Panc1 (cell line): ENCODE measurements at places on chromosomes 12 and 14. TPM values are rescaled to one million over a fixed set of nuclear protein-coding genes. Genes with fewer than 3 reads are reported as not detected.

DNA sequence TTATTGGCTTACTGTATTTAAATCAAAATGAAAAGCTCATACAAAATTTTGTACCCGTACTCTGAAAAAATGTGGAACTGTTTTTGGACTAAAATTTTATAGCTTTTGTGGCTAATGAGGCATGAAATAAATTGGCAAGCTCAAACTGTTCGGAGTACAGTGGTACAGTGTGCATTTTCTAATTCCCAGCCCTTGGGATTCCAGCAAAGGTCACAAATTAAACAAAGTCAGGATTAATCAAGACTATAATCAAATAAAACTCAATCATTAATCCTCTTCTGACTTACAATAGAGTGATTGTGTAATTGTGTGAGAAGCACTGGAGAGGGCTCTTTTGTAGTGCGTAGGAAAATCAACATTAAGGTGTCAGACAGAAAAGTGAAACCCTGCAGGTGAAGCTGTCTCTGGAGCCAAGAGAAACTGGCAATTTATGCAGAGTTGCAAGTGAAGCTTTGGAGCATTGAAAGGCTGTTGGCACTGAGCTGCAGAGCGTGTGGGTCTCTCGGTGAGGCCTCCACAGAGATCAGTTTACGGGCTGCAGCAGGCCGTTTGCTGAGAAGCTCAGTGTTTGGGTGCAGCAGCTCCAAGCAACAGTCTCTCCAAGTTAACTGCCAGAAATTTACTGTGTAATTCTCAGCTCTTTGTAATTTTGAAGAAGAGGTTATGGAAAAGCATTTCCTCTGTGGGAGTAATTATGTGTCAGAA lies 275.9 kb downstream of the FBXL14 start:
- no peak for DNase-seq

DNA sequence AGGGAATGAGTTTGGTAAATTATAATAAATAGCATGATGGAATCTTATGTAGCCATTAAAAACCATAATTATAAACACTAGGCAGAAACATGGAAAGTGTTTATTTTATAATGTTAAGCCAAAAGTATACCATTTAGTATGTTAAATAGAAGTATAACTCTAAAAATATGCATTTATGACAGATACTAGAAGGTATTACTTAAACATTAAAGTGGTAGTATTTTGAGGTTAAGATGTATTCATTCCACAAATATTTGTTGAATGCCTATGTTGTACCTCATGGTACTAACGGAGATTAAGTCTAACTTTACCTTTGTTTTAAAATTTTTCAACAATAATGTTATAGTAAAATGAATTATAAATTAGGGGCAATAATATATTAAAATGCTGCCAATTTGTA lies 24.1 kb downstream of the TTC8 start:
- DNase-seq = no peak

The RCOR1 gene
- 27.1 TPM for total RNA-seq

DNA sequence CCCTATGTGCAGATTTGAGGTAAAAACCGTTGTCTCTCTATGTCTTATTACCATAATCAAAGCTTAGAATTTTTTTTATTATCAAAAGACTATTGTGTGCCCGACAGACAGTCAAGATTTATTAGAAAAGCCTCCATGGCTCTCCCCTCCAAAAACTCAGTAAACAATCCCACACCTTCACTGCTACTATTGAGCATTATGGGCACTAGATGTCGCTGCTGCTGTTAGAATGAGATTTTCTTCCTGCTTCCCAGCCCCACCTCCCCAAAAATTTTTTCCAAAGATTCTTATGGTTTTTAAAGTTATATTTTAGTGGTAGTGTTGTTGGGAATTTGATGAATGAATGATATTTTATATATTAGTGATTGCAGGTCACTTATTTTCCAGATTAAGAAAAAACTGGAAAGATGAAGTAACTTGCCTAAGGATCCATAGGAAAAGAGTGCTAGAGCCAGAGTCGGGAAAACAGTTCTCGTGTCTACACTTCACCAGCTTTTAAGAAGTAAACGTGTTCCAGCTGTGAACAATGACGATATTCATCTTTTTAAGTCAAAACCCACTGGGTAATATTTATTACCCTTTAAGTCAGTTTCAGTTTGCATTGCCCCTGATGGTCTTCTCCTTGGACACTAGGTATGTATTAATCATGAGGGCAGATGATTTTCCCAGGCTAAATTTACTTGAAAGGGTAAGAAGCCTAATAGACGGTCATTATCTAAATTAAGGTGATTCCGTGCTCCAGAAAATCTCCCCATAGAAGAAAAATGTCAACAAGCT lies 12.2 kb upstream of the FOXG1 start:
- DNase-seq = peak; percentile 12

DNA sequence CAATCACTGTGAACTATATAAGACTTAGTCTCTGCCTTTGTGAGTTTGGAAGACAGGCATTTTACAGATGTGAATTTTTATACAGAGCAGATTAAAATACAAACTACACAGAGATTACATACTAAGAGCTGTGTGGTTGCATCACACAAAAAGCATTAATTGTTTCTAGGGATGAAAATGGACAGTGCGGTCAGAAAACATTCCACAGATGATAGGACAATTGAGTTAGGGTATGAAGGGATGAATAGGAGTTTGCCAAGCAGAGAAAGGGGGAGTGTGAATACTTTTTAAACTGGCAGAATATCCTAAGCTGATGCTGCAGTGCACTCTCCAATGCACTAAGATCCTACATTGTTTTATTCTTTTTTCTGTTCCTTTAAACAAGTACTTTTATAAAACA lies 345.8 kb downstream of the VRK1 start:
- DNase-seq = no peak

The FGF23 gene
- total RNA-seq = not detected

The TAS2R42 gene
- total RNA-seq = not detected

The DLK1 gene
- 0.69 TPM for total RNA-seq

GRCh38 chr12:820336-820735 lies 68.0 kb downstream of the WNK1 start:
- DNase-seq = no peak

The ARMH4 gene
- 1.8 TPM for total RNA-seq

The LYZ gene
- 1.1 TPM for total RNA-seq

- DNase-seq = no peak
Measured at GRCh38 chr14:87935081-87935828, 57.7 kb downstream of the GALC start.

GRCh38 chr12:47942614-47943225 lies 20.7 kb upstream of the TMEM106C start:
- no peak for DNase-seq

GRCh38 chr14:92254786-92255185 lies 68.2 kb upstream of the SLC24A4 start:
- no peak for DNase-seq

DNA sequence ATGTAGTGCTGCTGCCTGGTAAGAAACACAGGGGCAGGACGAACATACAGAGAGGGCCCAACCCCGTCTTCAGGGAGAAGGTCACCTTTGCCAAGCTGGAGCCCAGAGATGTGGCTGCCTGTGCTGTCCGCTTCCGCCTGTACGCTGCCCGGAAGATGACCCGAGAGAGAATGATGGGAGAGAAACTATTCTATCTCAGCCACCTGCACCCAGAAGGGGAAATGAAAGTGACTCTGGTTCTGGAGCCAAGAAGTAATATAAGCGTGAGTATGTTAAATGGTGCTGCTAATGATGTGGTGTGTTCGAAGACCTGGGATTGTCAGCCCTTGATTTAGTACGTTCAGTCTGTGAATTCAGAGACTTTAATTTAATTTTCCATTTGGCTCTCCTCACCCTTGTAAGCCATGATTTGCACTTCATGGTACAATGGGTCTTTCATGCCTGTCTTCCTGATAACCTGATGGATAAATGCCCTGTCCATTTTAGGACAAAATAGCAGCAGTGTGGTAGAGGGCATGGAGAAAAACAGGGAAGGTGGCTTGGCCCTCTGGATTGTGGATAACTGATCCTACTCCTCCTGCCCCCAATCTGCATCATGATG lies 318.9 kb downstream of the SNAPC1 start:
- DNase-seq = no peak

The HPD gene
- total RNA-seq = 0.51 TPM

The ADGRD1 gene
- 0.21 TPM for total RNA-seq

The KRT78 gene
- total RNA-seq = not detected

- no peak for DNase-seq
Measured at GRCh38 chr14:59037620-59038019, 150.8 kb upstream of the DAAM1 start.

DNA sequence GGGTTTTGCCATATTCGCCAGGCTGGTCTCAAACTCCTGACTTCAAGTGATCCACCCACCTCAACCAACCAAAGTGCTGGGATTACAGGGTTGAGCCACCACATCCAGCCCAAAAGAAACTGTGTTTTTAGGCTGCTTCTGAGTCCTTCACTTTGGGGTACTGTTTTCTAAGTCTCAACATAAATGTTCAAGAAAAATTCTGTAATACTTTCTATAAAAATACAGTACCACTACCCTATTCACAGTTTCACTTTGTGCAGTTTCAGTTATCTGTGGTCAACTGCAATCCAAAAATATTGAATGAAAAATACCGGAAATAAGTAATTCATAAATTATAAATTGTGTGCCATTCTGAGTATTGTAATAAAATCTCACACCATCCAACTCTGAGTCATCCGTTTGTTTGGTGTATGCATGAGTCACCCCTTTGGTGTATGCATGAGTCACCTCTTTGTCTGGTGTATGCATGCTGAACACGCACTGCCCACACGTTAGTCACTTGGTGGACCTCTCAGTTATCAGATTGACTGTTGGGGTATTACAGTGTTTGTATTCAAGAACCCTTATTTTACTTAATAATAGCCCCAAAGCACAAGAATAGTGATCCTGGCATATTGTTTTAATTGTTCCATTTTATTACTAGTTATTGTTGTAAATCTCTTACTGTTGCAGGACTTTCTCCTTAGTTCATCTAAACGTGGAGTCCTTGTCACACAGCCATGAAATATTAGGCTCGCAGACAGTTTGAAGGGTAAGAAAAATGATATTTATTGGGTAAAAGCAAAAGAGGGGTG lies 190.2 kb downstream of the FSCB start:
- DNase-seq = peak; percentile 57

The DHRS2 gene
- total RNA-seq = 1.0 TPM

DNA sequence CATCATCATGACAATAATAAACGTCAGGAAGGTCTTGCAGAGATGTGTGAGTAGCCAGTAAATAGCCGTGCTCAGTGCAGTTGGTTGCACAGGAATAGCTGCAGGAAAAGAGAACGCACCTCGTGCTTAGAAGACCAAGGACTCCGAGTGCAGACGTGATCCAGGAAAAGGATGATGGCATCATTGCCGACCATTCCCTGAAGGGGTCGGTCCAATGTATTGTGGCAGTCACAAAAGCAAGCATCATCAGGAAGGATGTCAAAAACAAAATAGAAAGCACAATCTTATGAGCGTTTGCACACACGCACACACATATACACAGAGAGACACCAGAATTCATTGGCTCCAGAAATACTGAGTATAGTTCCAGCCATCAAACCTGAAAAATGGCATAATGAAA lies 12.8 kb downstream of the DUSP6 start:
- no peak for DNase-seq

The NINJ2 gene
- total RNA-seq = 1.9 TPM

The CMA1 gene
- not detected for total RNA-seq

DNA sequence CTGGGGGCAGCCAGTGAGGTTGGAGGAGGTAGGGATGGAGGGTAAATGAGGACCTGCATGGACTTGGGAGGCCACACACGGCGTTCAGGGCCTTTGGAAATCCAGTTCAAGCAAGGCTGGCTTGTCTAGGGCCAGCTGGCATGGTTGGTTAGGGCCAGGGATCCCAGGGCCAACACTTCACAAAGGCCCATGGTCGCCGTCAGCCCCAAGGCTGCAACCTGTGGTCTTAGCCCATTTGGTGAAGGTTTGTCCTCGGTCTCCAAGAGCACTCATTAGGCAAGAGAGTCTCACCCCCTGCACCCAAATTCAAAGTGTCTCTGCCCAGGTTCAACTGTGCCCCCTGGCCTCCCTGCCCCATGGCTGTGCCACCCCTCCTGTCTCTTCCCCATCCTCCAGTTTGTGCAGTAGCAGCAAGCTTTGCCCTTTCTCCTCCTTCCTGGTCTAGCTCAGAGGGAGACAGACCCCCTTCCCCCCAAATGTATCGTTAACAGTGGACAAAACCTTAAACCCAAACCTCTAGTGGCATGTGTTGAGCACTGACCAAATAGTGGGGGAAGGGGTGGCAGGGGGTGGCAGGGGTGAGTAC lies 94.1 kb downstream of the NINJ2 start:
- no peak for DNase-seq

DNA sequence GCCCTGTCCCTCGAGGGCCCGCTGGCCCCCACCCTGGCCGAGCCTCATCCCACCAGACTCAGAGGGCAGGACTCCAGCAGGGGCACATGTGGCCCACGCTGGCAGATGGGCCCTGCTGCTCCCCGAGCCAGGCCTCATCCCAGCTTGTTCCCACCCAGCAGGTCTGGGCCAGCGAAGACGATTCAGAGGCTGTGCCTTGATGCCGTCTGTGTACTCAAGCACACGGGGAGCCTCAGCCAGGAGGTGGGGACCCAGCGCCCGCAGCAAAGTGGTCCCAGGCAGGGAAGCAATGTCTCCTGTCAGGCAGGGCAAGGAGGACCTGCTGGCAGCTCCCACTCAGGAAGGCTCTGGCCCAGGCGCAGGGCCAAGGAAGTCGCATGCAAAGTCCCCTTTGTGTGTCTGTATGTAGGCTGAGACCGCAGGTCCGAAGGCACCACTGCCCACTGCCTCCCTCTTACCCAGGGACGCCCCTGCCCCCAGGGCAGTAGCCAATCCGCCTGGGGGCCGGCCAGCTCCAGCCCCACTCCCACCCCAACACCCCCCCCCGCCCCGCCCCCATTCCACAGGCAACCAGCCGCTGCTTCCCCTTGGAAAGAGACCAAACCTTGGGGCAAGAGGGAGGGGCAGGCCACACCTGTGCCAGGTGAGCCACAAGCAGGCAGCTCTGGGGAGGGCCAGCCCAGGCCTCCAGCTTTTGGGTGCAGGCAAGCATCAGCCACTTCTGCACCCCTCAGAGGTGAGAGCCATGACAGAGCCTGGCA lies 9.4 kb downstream of the DEGS2 start:
- DNase-seq = no peak

GRCh38 chr12:123726962-123727361 lies 14.8 kb downstream of the ATP6V0A2 start:
- no peak for DNase-seq

The TPH2 gene
- total RNA-seq = not detected

- no peak for DNase-seq
Measured at GRCh38 chr12:119869720-119870119, 7.4 kb downstream of the CIT start.

- DNase-seq = no peak
Measured at GRCh38 chr12:96578526-96579125, 89.2 kb downstream of the CFAP54 start.
